ENCODE measurements at places on chromosomes 2 and 18.

DNA sequence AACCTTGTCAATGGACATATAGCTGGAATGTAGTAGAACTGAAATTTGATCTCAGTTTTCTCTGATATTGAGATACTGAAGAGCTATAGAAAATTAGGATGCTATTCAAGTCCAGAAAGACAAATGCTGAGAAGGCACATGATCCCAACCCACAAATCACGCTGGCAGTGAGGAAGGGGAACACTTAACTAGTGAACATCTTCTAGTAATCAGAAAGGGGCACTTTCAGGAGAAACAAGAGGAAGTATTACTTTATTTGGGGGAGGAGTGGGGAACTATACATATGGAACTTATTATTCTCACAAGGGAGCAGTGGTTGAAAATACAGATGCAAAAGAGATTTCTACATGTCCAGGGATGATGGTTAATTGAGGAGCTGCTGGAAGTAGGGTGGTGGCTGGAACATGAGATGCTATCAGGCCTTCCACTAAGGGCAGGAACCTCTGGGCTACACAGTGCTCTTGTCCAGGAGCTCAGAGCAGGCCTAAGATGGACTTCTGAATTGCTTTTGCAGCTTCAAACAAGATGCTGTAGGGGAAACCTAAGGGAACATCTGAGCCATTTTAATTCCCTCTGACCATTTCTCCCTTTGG is 79.3 kb downstream of the TGFA start:
- no peak overlapping the region for H3K4me3 ChIP-seq
- no peak overlapping the region for H3K27ac ChIP-seq
- H3K27me3 ChIP-seq: no peaks in the 10 kb centered on the region
- H3K4me1 ChIP-seq: peaks cover 12% of the 10 kb centered on the region

DNA sequence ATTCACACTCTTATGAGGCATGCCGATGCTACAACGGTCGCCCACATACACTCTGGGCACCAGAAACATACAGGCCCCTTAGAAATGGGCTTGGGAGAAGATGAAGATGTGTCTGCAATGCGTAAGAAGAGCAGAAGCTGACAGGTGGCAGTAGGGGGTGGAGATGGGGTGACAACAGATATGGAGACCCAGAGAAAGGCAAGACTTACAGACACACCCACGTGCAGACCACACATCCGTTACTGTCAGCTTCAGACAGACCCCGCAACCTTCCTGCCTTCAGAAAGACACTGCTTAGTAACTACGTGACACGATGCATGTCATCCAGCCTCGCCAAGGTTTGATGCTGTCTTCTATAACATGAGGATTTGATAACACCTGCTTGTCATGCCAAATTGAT is 89.5 kb downstream of the ZFP36L2 start:
- H3K27ac ChIP-seq: peak overlapping the region; percentile 96
- ATAC-seq: peak; percentile 54
- peaks cover 51% of the 10 kb centered on the region for H3K36me3 ChIP-seq
- peaks cover 59% of the 10 kb centered on the region for H3K4me1 ChIP-seq
- no peaks in the 10 kb centered on the region for H3K27me3 ChIP-seq

- H3K27me3 ChIP-seq: no peaks in the 10 kb centered on the region
- no peaks in the 10 kb centered on the region for H3K4me1 ChIP-seq
- H3K36me3 ChIP-seq: peaks cover 72% of the 10 kb centered on the region
- peak overlapping the region; percentile 64 for H3K27ac ChIP-seq
- no peak overlapping the region for H3K4me3 ChIP-seq
Observed at GRCh38 chr18:9547782-9548181, 66.6 kb downstream of the PPP4R1 start.

DNA sequence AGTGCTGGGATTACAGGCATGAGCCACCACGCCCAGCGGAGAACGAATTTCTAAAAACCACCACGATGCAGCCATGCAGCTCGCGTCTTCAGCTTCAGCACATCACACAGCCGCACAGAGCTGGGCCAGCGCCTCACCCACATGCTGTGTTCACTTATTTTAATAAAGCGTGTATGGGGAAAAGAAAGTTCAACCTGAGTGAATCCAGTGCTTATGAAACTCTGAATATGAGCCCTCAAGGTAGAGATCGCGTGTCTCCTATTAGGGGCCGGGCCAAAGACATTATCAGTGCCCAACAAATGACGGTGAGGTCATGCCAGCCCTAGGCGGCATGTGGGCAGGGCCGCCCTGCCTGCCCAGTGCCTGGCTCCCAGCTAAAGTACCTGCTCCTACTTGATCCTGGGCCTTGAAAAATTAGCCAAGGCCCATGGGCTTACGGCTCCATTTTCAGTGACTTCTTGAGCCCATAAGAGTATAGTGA is 44.3 kb downstream of the SPRED2 start:
- no peaks in the 10 kb centered on the region for H3K36me3 ChIP-seq
- no peaks in the 10 kb centered on the region for H3K27me3 ChIP-seq
- H3K4me3 ChIP-seq: no peak overlapping the region
- H3K4me1 ChIP-seq: peaks cover 8% of the 10 kb centered on the region
- no peak for ATAC-seq
- no peak overlapping the region for H3K27ac ChIP-seq

DNA sequence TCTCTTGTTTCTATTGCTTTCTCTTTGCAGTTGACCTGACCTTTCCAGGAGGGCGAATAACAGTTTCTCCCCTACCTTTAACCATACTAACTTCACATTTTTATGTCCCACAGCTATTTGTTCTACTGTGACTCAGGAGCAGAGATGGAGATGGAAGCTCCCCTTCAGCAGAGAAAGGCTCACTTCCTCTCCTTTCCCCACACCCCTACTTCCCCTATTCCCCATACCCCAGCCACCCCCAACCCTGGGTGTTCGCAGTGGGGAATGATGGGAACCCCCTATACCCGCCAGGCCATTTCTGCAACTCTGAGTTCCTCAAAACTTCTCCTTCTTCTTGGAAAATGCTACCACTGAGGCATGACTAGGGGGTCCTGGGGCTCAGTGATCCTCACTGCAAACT is 285.4 kb upstream of the MGAT5 start:
- H3K4me3 ChIP-seq: no peak overlapping the region
- H3K36me3 ChIP-seq: no peaks in the 10 kb centered on the region
- no peaks in the 10 kb centered on the region for H3K4me1 ChIP-seq

- H3K27me3 ChIP-seq: no peaks in the 10 kb centered on the region
- ATAC-seq: no peak
- H3K27ac ChIP-seq: no peak overlapping the region
- H3K36me3 ChIP-seq: no peaks in the 10 kb centered on the region
Observed at GRCh38 chr18:49692906-49693716, 120.2 kb downstream of the ACAA2 start.

DNA sequence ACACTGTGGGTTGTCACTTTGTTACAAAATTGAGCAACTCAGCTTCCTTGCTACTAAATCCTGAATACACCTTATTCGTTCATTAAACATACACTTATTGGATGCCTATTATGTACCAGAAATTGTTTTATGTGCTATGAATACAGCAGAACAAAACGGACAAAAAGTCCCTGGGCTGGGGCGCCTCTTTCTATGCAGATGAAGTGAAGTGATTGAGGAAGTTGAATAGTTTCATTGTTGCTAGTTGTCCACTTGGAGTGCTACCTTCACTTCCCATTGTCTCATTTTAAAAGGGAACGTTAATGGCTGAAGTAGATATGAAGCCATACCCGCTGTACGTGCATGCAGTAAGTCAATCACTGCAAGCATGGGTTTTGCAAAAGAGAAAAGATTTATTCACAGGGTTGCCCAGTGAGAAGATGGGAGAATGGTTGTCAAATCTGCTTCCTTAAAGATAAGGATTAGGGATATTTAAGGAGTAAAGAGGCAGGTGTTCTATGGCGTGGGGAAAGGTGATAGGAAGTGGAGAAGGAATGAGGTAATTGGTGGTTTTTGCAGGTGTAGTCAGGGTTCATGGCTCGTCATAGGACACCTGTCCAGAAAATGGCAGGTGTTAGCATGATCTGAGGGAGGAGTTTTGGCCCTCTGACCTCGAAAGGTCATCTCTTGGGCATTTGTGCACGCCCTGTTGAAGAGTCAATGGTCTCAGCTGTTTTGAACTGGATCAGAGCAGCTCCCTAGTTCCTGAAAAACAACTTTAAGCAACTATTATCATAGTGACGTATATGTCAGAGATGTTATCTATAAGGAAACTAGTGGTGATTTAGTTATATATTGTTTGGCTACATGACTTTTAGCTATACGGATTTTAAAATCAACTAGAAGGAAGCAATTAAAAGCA is 23.5 kb downstream of the TRPM8 start:
- H3K27ac ChIP-seq: no peak overlapping the region
- H3K36me3 ChIP-seq: no peaks in the 10 kb centered on the region
- ATAC-seq: no peak

DNA sequence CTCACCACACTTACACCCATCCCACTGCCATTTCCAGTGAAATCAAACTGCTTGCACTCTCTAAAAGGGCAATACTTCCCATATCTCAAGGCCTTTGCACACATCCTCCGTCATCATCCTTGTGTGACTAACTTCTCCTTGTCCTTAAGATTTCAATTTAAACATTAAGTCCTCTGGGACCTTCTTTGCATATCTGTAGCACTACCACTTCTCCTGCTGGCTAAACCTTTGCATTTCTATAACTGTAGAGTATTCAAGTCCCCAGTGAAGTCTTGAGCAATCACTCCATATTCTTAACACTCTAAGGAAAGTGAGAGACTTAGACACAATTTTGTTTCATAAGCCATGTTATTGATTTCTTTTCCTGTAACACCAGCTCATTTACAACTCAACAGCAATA is 136.8 kb upstream of the EPHA4 start:
- H3K4me3 ChIP-seq: no peak overlapping the region
- peaks cover 11% of the 10 kb centered on the region for H3K27me3 ChIP-seq
- no peak overlapping the region for H3K27ac ChIP-seq
- no peak for ATAC-seq
- no peaks in the 10 kb centered on the region for H3K36me3 ChIP-seq
- no peaks in the 10 kb centered on the region for H3K4me1 ChIP-seq

DNA sequence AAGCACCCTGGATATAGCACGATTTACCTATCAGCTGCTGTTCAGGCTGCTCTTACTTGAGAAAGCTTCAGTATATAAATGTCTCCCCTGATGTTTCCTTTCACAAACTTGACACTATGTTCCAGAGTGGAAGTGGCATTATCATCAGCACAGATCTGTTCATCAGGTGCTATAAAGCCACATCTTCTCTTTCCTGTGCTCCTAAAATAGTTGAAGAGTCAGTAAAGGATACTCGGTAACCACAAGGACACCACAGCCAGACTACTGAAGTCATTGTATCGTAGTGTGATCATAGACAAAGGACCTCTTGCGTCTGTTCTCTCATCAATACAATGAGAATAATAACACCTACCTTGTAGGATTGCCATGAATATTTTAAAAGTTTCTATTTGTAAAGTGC is 841.0 kb upstream of the CELF4 start:
- no peaks in the 10 kb centered on the region for H3K36me3 ChIP-seq
- no peak overlapping the region for H3K27ac ChIP-seq
- H3K4me1 ChIP-seq: no peaks in the 10 kb centered on the region
- ATAC-seq: no peak

- peak overlapping the region; percentile 94 for H3K4me3 ChIP-seq
- no peaks in the 10 kb centered on the region for H3K27me3 ChIP-seq
- H3K4me1 ChIP-seq: peaks cover 54% of the 10 kb centered on the region
- ATAC-seq: no peak
Observed at GRCh38 chr2:74841641-74842040, 7.7 kb downstream of the HK2 start.

- no peak overlapping the region for H3K4me3 ChIP-seq
- H3K27me3 ChIP-seq: no peaks in the 10 kb centered on the region
- no peak overlapping the region for H3K27ac ChIP-seq
- no peaks in the 10 kb centered on the region for H3K36me3 ChIP-seq
Observed at GRCh38 chr18:27428120-27428519, 243.0 kb upstream of the CHST9 start.

DNA sequence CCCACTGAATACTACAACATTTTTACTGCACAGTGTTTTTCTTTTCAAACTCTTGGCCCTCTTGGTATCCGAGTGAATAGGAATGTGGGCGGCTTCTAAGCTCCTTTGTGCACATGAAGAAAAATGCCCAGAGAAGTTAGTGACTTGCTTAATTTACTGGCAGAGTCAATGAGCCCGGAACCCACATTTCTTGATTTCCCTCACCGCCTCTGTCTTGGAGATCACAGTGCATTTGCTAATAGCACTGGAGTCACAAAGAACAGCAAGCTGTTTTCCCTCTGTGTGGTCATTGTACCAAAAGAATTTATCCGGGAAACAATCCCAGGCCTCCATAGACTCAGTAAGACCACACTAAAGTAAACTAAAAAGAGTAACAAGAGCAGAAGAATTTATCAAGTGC is 18.9 kb downstream of the STON1 start:
- no peak for ATAC-seq
- H3K27ac ChIP-seq: no peak overlapping the region
- no peak overlapping the region for H3K4me3 ChIP-seq
- H3K4me1 ChIP-seq: no peaks in the 10 kb centered on the region
- no peaks in the 10 kb centered on the region for H3K27me3 ChIP-seq
- no peaks in the 10 kb centered on the region for H3K36me3 ChIP-seq

DNA sequence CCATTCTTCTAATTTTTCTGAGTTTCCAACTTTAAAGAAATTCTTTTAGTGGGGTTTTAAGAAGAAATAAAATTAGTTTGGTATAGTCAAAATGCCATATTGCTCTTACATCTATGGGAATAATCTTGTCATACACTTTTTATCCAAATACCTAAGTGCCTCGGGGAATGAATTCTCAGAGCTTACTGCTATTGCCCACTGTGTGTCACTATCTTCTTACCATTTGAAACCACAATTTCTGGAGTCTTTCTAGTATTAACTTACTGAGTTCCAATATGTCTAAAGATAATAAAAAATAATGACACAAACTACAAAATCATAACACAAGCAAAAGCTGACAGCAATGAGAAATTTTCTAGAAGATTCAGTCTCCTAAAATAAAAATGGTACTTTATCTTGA is 23.7 kb upstream of the DNAH6 start:
- H3K4me1 ChIP-seq: peaks cover 5% of the 10 kb centered on the region
- H3K27ac ChIP-seq: no peak overlapping the region
- no peak overlapping the region for H3K4me3 ChIP-seq
- no peaks in the 10 kb centered on the region for H3K36me3 ChIP-seq
- no peak for ATAC-seq

DNA sequence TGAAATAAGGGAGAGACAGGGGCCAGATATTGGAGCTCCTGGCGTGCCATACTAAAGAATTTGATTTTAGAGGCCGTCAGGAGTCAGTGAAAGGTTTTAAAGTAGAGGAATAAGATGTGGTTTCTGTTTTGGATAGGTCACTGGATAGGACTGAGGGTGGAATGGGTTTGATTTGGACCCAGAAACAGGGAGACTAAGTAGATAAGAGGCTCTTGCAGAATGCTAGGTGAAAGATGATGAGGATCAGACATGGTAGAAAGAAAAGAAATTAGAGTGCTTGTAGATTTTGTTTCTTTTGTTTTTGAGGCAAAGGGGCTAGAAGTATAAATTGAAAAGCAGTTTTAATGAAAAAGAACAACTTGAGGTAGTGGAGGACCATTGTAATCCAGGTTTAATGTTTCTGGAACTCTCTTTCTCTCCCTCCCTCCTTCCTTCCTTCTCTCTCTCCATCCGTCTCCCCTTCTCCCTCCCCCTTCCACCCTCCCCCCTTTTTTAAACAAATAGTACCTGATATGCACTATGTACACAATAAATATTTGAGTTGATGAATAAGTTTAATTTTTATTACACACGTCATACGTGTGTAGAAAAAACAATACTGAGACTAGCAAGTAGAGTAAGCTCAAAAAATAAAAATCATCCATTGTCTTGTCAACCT is 1.9 kb downstream of the NDUFV2 start:
- no peak for ATAC-seq
- H3K27me3 ChIP-seq: no peaks in the 10 kb centered on the region
- peak overlapping the region; percentile 99 for H3K27ac ChIP-seq
- H3K4me1 ChIP-seq: peaks cover 35% of the 10 kb centered on the region
- peak overlapping the region; percentile 100 for H3K4me3 ChIP-seq
